ENCODE measurements at places on chromosomes 7 and 10. TPM values are rescaled to one million over a fixed set of nuclear protein-coding genes. Genes with fewer than 3 reads are reported as not detected.

- DNase-seq: no peak
These were observed 11.5 kb downstream of the SPACDR start for GRCh38 chr7:100452513-100452912.

- DNase-seq: no peak
These were observed 35.7 kb downstream of the P4HA1 start for GRCh38 chr10:73060738-73061635.

- no peak for DNase-seq
These were observed 40.7 kb upstream of the GJD4 start for GRCh38 chr10:35564341-35564968.

DNA sequence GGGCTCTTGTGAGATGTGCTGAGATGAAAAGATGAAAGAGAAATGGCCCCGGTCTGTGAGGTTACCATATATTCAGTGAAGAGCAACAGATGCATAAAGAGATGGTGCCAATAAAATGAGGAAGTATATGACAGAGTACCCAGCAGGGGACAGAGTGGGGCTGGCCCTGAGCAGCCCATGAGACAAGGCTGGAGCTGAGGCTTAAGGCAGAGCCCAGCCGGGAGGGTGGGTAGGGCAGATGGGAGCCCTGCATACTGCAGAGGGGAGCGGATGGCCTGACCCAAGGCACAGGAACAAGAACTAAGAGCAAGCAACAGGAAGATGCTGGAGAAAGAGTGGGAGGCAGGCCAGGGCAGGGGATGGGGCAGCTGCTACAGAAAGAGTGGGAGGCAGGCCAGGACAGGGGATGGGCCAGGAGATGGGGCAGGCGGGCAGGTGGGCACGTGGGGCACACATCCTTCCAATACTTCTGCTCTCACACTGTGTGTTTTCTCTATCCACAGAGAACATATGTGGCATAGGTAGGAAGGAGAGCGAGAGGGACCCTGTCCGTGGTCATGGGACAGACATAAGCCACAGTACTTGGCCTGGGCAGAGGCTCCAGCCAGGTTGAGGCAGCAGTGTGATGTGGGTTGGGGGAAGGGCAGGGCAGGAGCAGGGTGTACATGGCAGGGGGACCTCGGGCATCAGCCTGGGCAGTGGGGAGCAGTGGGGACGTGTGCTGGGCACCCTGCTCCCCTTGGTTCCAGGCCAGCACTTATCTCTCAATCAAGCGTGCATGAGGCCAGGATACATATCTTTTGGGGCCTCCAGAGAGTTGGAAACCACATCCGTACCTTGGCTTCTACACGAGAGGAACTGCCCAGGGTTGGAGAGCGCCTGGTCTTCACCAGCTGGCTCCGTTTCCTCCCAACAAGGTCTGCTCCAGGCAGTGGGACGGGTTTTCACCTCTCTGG lies 91.6 kb upstream of the IKZF1 start:
- DNase-seq: no peak

- no peak for DNase-seq
These were observed 441.1 kb downstream of the POM121L12 start for GRCh38 chr7:53476566-53476965.

GRCh38 chr7:93817004-93817403 lies 73.5 kb downstream of the TFPI2 start:
- DNase-seq: no peak

DNA sequence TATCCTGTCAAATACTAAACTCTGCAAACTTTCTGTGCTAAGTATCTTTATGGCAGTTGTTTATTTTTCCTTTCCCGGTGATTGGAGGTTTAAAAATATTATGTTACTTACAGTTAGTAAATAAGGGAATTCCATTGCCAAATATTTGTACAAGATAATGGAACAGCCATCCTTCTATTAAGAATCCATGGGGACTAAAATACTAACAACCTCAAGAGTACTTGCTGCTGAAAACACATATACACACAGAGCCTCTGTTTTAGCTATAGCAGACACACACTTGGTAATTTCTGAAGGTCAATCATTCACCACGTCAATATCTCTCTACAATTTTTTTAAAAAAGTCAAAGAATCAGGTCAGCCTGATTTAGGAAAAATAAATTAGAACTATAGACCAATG lies 32.4 kb downstream of the TSPAN12 start:
- no peak for DNase-seq

DNA sequence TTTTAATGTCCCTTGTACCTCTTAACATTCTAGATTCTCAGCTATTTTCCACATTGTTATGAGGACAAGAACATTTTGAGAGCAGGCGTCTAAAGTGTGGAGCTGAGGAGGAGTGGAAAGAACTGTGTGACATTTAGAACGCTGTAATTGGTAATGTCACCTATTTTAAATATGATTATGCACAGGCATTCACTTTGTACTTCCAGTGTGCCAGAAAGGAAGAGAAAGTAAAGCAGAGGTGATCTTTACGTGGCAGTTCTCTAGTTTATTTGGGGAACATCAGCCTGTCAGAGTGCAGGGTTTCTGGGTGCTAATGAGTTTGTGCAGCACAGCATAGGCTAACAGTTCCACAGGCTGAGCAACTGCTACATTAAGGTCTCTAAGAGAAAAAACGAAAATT lies 498.4 kb upstream of the POM121L12 start:
- DNase-seq: no peak

DNA sequence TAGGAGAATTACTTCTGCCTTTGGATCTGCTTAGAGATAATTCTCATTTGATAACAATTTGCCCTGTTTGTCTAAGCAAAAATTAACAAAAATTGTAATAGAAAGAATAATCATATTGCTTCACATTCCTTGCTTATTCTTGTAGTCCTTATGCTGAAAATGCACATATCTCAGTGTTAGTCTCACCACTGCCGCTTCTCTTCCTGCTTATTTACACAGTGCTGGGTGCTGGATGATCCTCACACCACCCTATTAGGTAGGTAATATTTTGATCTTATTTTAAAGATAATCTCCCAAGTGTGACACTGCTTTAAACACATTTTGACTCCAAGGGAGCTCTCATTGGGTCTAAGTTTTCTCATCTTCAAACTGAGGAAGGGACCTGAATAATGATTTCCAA lies 46.0 kb downstream of the ABCA13 start:
- DNase-seq: no peak

- no peak for DNase-seq
These were observed 7.4 kb upstream of the TSPAN12 start for GRCh38 chr7:120865191-120865981.

DNA sequence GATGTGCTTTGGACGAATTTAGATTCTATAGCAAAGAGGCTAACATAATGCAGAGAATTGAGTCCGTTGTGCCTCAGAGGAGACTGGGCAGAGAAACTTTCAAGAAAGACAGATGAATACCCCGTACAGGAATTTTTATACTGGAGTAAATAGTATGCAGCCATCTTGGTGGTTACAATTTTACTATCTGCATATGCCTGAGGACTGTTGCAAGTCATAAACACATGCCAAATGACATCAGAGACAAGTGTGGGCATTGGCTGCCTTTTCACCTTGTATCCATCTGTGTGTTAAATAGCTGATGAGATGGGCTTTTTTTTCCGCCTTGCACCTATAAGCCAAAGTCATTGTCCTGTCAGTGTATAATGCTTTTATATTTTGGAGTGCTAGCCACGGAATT lies 267.5 kb upstream of the SP4 start:
- no peak for DNase-seq

- no peak for DNase-seq
These were observed 39.9 kb upstream of the AGK start for GRCh38 chr7:141511316-141511675.

DNA sequence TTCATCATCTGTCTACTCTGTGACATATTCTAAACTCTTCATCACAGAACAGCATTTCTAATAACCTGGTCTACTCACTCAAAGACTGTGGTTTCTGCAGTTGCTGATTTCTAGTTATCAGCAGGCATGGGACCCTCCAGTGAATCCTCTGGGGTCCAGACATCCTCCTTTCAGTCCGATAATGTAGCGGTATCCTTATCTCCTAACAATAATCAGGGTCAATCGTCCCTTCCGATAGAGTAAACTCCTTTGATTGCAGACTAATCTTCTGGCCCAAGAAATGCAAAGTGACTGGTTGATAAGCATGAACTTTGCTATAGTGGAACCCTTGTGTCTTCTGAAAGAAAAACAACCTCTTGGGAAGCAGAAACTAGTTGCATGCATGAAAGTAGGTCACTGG lies 1209.8 kb upstream of the CELF2 start:
- no peak for DNase-seq

DNA sequence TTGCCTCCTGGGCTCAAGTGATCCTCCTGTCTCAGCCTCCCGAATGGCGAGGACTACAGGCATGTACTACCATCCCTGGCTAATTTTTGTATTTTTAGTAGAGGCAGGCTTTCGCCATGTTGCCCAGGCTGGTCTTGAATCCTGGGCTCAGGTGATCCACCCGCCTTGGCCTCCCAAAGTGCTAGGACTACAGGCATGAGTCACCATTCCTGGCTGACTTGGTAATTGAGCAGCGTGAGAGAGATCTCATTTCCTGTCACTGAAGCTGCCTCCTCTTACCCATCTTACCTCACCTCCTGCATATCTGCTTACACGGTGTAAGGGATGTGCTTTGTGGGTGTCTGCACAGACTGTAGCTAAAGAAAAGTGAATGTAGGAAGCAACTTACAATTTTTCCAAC lies 9.7 kb downstream of the IFIT3 start:
- no peak for DNase-seq

DNA sequence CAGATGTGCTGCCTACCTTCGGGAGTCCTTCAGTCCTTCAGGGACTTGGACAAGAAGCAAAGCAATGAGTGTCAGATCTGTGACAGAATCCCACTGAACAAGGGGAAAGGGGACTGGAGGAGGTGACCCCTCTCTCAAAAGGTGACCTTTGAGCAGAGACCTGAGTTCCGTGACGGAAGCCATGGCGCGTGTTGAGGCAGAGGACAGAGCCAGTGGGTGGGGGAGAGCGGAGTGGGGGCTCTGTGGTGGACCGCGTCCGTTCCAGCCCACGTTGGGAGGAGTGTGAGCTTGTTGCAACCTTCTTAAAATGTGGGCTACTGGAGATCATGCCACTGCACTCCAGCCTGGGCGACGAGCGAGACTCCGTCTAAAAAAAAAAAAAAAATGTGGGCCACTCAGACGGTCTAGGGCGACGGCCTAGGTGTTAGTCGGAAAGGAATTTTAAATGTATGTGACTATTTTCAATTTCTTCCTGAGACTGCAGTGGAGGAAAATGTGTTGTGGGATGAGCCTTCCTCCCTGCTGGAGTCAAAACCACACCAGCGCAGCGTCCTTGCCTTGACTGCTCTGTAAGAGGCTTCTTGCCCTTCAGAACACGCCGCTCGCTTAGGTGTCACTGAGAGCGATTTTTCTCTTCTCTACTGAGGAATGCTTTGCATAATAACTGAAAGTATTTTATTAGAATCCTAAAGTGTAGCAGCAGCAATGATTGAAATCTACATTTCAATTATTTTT lies 272.7 kb downstream of the CELF2 start:
- no peak for DNase-seq

GRCh38 chr7:82527851-82528250 lies 84.3 kb upstream of the CACNA2D1 start:
- no peak for DNase-seq

- DNase-seq: no peak
These were observed 196.0 kb downstream of the RNLS start for GRCh38 chr10:88386821-88387773.

DNA sequence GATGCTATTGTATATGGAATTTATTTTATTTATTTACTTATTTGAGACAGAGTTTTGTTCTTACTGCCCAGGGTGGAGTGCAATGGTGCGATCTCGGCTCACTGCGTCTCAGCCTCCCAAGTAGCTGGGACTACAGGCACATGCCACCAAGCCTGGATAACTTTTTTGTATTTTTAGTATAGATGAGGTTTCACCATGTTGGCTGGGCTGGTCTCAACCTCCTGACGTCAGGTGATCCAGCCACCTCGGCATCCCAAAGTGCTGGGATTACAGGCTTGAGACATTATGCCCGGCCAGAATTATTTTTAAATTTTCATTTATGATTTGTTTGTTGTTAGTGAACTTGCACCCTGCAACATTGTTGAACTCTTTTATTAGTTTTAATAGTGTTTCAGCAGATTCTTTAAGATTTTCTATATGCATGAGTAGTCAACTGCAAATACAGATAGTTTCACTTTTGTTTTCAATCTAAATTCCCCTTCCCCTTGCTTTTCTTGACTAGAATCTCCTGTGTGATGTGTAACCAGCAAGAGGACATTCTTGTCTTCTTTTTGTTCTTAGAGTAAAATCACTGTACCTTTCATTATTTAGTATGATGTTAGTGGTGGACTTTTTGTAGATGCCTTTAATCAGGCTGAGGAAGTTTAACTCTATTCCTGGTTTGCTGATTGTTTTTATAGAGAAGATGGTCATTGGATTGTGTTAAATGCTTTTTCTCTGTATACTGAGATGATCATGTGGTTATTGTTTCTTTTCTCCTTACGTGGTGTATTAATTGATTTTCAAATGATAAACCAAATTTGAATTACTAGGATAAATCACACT lies 27.8 kb downstream of the ZNF33A start:
- DNase-seq: no peak

GRCh38 chr7:151891182-151891581 lies 14.3 kb upstream of the PRKAG2 start:
- DNase-seq: no peak

GRCh38 chr10:77553966-77554365 lies 83.6 kb downstream of the KCNMA1 start:
- DNase-seq: no peak

DNA sequence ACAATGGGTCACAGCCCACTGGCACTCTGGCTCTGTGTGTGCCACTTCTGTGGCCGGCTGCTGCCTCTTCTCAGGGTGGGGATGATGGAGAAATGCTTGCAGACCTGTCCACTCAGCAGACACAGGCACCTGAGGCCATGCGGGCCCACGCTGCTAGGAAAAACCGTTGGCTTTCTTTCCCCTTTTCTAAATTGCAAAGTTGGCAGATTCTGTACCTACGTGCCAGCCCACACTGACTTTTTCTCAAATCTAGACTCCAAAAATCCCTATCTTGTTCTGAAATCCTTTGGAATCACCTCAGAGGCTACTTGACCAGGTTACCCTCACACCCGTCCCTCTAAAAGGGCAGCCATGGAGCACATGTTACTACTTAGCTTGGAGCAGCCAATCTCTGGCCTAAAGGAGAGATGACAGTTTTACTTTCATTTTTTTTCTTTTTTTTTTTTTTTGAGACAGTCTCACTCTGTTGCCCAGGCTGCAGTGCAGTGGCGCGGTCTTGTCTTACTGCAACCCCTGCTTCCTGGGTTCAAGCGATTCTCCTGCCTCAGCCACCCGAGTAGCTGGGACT lies 99.4 kb downstream of the RNF216 start:
- no peak for DNase-seq

Gene MYO1G
- 1.9 TPM for total RNA-seq

Gene KLF14
- 0.08 TPM for total RNA-seq

Gene HOXA1
- not detected for total RNA-seq

Gene CYP3A4
- not detected for total RNA-seq

Gene FGFBP3
- total RNA-seq: 0.32 TPM

Gene OGDHL
- 1.9 TPM for total RNA-seq

Gene LRRN3
- total RNA-seq: 12.4 TPM

Gene MSMB
- not detected for total RNA-seq

Gene PITRM1
- 91.1 TPM for total RNA-seq

Gene FZD8
- total RNA-seq: 9.0 TPM
